NCI-H2107 (cell line): ENCODE measurements at places on chromosomes 3 and 15.

DNA sequence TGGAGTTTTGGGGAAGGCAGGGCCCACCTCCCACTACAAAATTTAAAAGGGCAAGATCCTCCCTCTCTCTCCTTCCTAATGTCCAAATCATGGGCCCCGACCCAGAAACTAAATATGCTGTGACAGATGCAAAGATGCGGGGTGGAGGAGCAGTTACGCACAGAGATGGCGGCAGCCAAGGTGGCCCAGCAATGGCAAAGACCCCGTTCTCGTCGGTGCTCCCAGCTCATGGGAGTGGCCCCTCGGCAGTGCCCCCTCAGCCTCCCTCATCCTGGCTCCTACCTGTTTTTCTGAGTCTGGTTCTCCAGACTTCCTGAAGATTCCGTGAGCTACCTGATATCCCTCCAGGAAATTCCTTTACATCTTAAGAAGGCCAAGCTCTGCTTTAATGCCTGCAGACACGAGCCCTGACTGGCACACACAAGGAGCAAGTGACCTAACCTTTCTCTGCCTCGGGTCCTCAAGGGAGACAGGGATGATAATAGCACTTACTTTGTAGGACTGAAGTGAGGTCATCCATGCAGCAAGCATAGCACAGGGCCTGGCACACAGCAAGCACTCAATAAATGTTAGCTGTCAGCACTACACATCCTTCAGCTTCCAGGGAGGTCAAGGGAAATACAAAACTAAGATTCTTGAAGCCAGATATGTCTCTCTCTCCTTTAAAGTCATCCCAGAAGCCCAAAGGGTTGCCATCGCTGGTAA is 103.5 kb downstream of the LSM3 start:
- DNase-seq = no peak

GRCh38 chr3:69542089-69542804 is 156.4 kb upstream of the FRMD4B start:
- DNase-seq = no peak

DNA sequence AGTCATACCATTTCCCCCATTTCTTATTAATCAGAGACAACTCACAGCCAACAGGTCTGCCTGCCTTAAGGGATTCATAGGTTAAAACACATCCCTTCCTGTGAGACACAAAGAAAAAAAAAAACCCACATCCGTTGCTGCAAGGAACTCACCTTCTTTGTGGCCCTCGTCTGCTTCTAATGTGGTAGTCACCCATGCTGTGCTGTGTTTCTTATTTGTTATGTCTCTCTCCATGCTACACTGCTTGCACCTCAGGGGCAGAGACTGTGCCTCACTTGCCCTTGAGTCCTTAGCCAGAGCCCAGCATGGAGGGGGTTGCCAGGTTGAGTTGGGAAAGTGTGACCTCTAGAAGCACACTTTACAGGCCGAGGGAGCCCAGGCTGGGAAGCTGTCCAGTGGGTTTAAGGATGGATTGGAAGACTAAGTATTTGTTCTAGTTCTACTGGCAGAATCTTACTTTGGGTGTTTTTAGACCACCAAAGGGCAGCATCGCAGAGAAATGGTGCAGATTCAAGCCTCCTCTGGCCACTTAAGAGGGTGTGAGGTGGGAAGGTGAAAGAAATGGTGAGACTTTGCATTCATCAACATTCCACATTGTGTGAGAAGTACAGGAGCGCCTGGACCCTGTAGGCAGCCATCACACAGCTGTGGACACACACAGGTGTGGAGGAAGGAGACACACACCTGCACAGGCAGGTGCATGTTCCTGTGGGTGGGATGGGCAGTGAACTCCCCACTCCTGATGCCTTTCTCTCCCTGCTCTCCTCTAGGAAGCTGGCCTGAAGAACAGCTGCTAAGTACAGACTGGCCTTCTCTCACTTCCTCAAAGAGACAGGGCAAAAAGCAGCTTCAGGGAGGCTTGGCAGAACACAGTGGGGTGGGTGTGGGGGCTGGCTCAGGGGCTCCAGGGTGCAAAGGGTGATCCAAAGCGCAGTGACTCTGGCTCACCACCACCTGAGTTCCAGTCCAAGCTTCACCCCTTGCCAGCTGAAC is 48.8 kb downstream of the GLB1 start:
- DNase-seq = no peak

DNA sequence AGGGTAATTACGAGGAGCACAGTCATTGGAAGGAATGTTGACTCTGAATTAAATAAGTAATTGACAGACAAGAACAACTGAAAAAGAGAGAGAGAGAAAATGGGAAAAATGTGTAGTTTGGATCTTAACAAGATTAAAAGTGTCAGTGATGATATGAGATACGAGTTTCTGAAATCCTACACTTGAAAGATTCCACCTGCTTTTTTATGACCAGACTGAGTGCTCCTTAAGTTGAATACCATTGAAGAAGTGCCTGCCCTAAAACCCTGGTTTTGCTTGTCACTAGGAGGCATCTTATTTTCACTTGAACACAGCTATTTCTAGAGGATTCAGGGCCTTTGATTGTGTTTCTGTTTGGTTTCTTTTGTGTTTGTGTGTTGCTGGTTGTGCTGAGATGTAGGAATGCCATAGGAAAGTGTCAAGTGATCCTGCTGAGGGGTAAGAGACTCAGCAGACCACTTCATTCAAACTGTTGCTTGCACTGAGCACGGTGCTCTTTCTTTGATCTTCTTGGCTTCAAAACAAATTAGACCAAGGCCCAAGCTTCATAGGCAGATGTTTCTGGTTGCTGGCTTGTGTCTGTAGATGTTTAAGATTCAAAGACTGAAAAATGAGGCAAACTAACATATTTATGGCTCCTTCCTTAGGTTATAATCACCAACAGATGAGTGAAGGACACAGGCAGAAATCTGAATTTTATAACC is 17.2 kb upstream of the ABHD10 start:
- no peak for DNase-seq

- no peak for DNase-seq
These were observed 143.6 kb downstream of the NAALADL2 start for GRCh38 chr3:175002732-175003143.

DNA sequence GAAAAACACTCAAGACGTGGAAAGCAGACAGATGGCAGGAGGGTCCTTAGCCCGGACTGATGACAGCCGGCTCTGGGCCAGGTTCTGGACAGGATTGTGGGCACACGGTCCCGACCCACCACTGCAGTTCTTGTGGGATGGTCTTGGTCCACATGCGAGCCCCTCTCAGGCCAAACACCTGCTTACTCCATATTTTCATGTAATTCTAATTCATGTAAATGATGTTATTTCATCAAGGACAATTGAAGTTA is 32.6 kb downstream of the TM2D3 start:
- DNase-seq = no peak

DNA sequence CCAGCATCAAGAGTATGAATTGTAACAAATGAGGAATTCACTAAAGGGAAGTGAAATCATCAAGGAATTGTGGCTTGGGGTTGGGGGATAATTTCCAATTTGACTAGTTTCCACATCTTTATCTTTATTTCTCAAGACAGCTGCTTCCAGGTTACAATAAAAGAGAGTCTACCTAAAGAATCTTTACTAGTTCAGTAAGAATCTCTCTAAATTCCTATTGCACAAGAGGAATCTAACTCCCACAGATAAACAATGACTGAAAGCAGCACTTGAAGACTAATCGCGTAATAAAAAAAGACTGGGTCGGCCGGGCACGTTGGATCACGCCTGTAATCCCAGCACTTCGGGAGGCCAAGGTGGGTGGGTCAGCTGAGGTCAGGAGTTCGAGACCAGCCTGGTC is 194.4 kb downstream of the KBTBD8 start:
- no peak for DNase-seq
